ENCODE measurements at places on chromosomes 11 and 22.

GRCh38 chr11:19919050-19919561, 206.5 kb downstream of the NAV2 start:
- DNase-seq: peak; percentile 80

DNA sequence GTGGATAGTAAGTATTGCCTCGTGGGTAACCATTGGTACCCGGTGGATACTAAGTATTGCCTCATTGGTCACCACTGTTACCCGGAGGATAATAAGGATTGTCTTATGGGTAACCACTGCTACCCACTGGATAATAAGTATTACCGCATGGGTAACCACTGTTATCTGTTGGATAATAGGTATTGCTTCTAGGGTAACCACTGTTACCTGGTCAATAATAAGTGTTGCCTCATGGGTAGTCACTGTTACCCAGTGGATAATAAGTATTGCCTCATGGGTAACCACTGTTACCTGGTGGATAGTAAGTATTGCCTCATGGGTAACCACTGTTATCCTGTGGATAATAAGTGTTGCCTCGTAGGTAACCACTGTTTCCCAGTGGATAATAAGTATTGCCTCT, 22.6 kb upstream of the NXPE4 start:
- DNase-seq: no peak

DNA sequence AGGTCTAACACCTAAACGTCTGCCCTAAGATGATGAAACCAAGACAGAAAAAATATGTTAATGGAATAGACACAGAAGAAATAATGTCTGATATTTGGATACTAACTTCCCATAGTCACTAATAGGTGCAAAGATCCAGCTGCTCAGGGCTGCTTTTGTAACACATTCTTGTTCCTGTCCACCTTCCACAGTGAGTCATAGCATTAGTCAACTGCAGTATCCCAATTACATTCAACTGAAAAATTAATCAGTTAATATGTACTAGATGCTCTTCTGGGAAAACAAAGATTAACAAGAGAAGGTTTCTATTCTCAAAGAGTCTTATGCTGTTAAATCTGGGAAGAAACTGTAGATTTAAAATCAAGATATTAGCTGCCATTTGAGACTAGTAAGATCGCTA, 47.6 kb downstream of the HEPHL1 start:
- DNase-seq: no peak

- no peak for DNase-seq
These were observed 3.1 kb upstream of the CERK start for GRCh38 chr22:46740910-46741780.

All from AG09319 (cell line).